ENCODE measurements at places on chromosomes 6 and 20.

DNA sequence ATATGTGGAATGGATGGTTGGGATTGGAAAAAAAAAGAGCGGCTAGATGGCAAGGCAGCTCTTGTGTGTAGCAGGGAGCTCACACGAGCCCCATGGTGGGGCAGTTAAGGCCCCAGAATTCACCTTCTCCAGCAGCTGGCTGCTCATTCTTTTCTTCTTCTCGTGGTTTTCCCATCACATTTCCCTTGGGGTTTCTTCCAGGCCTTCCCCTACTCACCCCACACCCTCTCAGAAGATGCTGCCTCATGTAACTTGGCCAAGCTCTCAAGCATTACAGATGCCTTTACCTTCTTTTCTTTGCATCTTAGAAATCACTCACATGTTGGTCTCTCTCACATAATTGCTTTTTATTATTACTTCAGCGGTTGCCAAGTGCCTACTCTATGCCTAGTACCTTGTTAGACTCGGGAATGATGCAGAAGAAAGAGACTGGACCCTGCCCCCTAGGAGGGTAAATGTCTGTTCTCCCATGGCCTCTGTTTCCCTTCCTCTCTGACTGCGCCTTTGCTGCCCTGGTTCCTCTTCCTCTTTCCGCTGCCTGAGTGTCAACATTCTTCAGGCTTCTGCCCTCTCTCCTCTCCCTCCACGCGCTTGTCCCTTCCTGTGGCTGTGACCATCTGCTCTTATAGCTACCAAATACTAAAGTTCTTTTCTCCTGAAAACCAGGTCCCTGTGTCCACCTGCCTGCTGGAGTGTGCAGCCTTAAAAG, 28.6 kb downstream of the PPARD start:
- no peak for DNase-seq

- DNase-seq, result no peak
These were observed 1.6 kb downstream of the INSM1 start for GRCh38 chr20:20369250-20370093.

- DNase-seq, result no peak
These were observed 52.7 kb upstream of the STX16 start for GRCh38 chr20:58598211-58599015.

GRCh38 chr6:129252377-129253071, 369.6 kb downstream of the LAMA2 start:
- peak; percentile 9 for DNase-seq

GRCh38 chr6:31736768-31737314, 511 bp upstream of the CLIC1 start:
- no peak for DNase-seq

GRCh38 chr6:74280130-74280692, 584.2 kb downstream of the CD109 start:
- no peak for DNase-seq

- no peak for DNase-seq
These were observed 206.0 kb downstream of the SIM1 start for GRCh38 chr6:100258752-100259151.

GRCh38 chr6:39231521-39232243, 2.4 kb upstream of the KCNK5 start:
- DNase-seq, result no peak

- no peak for DNase-seq
These were observed 49.5 kb downstream of the TRERF1 start for GRCh38 chr6:42402184-42402583.

DNA sequence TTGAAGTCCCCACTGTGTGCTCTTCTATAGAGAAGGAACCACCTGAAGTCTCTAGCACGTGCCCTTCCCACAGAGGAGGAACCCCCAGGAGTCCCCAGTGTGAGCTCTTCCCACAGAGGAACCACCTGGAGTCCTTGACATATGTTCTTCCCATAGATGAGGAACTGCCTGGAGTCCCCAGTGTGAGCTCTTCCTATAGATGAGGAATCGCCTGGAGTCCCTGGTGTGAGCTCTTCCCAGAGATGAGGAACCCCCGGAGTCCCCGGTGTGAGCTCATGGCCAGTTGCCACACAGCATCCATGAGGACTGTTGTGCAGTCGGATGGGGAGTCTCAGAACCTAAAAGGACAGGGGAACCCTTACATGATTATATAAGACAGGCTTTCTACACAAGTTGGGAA, 158.1 kb upstream of the THBS2 start:
- DNase-seq, result no peak

DNA sequence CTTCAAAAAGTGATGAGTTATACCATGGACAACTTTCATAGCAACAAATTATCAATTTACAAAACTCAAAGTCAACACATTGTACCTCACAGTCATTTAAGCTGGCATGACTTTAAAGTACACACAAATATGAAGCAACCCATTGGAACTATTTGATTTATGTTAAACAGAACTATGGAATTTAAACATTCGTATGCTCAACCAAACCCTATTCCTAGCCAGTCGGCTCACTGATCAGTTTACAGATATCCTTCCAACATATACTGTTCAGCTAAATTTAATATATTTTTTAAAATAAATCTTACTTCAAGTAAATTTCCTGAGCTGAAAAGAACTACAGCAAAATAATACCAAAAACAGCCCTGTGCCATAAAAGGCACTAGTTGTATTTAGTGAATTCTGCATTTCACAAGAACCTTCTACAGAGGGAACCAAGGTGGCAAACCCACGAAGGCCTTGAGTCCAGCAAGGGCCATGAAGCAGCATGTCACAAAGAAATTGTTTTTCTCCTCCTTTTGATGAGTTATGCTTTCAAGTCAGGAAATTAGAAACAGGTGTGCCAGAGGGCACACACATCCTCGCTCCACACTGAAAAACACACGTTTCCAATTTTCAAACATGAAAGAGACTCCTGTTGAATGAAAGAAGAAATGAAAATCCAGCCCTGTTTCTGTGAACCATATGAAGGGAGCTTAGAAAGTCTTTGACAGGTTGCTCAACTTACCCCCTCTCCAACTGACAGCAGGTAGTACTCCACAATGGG, 122.8 kb downstream of the TASP1 start:
- DNase-seq, result no peak

DNA sequence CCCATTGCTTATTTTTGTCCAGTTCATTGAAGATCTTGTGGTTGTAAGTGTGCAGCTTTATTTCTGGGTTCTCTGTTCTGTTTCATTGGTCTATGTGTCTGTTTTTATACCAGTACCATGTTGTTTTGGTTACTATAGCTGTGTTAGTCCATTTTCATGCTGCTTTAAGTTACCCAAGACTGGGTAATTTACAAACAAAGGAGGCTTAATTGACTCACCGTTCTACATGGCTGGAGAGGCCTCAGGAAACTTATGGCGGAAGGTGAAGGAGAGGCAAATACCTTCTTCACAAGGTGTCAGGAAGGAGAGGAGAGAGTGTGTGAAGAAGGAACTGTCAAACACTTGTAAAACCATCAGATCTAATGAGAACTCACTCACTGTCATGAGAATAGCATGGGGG, 29.9 kb upstream of the FERMT1 start:
- no peak for DNase-seq

GRCh38 chr20:58711266-58712051, 18.9 kb downstream of the NPEPL1 start:
- DNase-seq, result no peak

DNA sequence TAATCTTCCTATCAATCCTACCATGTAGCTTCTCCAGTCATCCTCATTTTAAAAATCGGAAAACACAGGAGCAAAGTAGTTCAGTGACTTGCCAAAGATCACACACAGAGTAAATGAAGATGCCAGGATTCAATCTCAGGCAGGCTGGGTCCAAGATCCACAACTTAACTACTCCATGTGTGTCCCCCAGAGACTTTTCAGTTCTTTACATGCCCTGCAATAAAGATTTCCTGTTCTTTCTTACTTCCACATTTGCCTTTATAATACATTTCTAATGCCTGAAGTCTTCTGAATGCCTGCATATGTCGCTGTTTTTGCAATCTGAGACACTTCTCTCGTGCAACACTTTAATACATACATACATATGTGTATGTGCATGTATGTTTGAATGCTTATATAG, 121.7 kb upstream of the MARCKS start:
- no peak for DNase-seq

GRCh38 chr20:24588725-24589340, 119.4 kb downstream of the SYNDIG1 start:
- no peak for DNase-seq

GRCh38 chr20:3339076-3339475, 68.4 kb downstream of the DNAAF9 start:
- DNase-seq, result no peak

- no peak for DNase-seq
These were observed 279.0 kb downstream of the FOXA2 start for GRCh38 chr20:22305381-22305780.

DNA sequence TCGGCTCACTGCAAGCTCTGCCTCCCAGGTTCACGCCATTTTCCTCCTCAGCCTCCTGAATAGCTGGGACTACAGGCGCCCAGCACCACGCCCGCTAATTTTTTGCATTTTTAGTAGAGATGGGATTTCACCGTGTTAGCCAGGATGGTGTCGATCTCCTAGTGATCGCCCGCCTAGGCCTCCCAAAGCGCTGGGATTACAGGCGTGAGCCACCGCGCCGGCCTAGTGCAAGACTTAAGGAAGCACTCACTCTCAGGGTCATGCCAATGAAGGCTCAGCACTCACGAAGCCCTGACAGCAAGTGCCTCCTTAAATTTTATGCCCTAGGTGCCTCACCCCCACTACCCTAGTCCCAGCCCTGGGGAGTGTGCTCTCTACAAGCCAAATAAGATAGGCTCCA, 4.7 kb upstream of the DOK5 start:
- DNase-seq, result no peak

DNA sequence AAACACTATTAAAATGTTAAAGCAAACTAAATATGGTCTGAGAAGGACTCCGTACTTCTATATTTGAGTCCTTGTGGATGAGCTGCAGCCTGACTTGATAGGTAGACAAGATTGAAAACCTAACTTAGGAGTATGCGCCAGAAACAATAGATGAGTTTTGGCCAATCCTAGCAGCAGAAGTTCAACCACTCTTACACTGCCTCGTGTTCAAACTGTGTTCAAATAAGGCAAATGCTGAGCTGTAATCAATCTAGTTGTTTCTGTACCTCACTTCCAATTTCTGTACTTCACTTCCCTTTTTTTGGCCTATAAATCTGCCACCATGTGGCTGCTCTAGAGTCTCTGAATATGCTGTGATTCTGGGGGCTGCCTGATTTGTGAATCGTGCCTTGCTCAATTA, 13.2 kb upstream of the SERINC1 start:
- DNase-seq, result no peak

GRCh38 chr20:33433465-33434234, 9.9 kb downstream of the SNTA1 start:
- DNase-seq, result no peak

GRCh38 chr20:17914957-17915356, 53.6 kb downstream of the SNX5 start:
- no peak for DNase-seq

DNA sequence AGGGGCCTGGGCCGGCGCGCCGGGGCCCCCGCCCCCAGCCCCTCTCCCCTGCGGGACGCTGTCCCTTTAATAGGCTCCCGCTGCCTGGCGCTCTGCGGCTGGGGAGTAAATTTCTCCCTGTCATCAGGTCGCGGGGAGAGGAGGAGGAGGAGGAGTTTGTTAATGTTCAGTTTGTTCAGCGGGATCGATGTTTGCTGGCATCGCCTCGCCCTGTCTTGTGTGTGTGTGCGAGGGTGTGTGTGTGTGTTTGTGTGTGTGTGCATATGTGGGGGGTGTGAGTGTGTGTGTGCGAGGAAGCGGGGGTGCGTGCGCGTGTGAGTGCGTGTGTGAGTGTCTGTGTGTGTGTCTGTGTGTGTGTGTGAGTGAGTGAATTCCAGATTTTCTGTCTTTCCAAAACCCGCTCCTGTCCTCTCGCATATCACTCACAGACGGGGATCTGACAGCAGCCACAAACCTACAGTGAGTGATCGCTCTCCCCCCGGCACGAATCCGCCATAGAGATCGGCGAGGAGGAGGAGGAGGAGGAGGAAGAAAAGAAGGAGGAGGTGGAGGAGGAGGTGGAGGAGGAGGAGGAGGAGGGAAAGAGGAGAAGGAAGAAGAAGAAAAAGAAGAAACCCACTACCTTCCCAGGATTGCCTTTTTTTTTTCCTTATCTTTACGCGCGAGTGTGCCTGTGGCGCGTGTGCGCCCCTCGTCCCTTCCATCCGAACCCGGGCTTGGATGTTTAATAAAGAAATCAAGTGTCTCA, at the start of gene TSHZ2:
TSS of gene TSHZ2 (plus strand) at position 169 of the 748 bp plus-strand sequence. CDS start 936 bp downstream, outside the sequence.
- DNase-seq, result no peak

DNA sequence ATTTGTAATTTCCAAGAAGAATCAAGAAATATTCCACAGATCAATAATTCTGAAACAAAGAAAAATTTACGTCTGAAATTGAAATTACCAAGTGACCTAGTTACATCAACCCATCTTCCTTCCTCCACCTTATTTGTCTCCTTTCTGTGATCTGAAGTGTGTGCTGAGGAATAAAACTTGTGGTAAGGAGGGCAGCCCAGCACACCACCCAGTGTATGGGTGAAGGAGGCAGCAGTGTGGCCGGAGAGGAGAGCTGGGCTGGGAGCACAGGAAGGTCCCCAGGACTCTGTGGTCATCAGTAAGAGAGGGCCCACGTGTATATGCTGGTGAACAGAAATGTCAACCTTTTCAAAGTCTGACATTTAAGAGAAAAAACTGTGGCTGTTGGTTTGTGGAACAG, 11.3 kb upstream of the CCR6 start:
- no peak for DNase-seq

DNA sequence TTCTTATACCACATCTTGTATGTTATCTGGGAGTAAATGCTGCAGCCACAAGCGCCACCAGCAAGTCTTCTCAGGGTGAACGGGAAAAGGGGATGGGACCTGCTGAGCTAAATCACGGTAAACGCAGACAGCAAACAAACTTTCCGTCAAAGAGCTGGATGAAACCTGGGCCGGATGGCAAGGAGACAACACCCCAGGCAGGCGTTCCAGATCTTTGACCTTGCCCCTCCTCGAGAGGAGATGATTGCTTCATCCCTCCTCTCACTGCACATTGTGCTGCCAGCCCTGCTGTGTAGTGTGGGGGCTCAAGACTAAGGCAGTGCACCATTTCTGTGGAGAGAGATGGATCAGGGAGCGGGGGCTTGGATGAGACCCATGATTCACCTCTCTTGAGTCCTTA, 9.8 kb downstream of the RAET1E start:
- no peak for DNase-seq

GRCh38 chr20:57680131-57680716, 29.6 kb downstream of the PMEPA1 start:
- no peak for DNase-seq

Measured in endothelial cell of umbilical vein (primary cell).